Stimulated activated CD8-positive, alpha-beta memory T cell treated with anti-CD3 and anti-CD28 coated beads, Interleukin-12 subunit alpha, Interleukin-12 subunit beta, amount 100 ng/mL, for 4 hours (primary cell): ENCODE measurements at places on chromosomes 5 and 9.

DNA sequence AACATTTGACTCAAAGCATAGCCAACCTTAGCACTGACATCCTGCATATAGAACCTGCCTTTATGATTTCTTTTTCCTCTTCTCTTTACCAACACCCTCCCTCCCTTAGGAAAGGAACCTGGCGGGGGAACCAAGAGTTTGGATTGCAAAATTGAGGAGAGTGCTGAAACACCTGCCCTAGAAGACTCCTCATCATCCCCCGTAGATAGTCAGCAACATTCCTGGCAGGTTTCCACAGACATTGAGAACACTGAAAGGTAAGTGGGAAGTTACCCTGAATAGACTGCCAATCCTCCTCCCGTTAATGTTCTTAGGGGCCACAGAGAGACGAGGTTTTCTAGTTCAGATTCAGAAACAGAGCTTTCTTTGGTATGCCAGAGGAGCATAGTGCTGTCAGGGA is 88.8 kb downstream of the RGS7BP start:
- no peak for DNase-seq

DNA sequence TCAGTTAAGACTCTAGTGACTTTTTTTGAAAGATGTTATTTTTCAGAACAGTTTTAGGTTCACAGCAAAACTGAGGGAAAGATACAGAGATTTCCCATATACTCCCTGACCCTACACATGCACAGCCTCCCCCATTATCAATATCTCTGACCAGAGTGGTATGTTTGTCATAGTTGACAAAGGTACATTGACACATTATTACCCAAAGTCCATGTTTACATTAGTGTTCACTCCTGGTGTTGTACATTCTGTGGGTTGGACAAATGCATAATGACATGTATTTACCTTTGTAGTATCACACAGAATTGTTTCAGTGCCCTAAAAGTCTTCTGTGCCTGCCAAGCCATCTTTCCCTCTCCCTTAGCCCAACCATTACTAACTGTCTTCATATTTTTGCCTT is 470.7 kb upstream of the DMAC1 start:
- DNase-seq = no peak

- no peak for DNase-seq
Measured at GRCh38 chr9:108219664-108220063, 636.1 kb downstream of the ACTL7B start.

DNA sequence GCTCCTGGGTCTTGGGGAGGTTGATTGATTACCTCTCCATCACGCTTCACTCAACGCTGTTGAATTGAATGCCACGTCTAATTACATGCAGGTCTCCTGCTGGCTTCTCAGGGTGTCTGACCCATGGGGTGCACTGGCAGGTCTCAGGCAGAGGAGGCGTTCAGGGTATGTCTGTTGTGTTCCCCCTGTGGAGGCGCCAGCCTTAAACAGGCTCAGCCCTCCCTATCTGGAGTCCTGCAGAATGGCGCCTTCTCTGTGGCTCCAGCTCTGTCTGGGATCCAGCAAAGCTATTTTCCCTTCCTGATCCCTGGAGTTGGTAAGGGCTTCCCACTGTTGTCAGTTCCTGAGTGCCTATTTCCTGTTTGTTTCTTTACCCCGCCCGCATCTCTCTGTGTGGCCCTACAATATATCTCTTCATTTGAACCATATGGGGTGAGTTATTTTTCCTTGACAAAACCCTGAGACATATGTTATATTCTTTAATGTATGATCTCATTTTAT is 150.0 kb downstream of the NTRK2 start:
- DNase-seq = no peak

DNA sequence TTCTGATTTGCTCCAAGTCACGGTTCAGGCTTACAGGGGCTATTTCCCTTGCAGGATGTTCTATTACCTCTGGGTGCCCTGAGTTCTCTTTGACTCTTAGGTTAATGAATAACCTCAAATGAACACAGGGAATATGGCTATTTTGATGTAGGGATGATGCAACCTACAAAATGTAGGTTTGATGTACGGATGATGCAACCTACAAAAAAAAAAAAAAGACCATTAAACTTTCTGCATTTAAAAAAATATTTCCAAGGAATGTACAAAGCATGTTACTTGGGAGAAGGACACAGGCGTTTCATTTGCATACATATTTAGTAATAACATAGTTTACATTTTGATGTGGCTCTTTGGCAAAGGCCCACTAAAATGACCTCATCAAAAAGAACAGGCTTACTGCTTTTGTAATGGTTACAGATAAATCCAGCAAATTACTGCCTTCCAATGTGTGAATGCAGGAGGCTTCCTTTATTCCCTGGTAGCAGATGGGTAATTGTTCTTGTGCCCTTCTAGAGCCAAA is 36.3 kb downstream of the ZNF474 start:
- no peak for DNase-seq

DNA sequence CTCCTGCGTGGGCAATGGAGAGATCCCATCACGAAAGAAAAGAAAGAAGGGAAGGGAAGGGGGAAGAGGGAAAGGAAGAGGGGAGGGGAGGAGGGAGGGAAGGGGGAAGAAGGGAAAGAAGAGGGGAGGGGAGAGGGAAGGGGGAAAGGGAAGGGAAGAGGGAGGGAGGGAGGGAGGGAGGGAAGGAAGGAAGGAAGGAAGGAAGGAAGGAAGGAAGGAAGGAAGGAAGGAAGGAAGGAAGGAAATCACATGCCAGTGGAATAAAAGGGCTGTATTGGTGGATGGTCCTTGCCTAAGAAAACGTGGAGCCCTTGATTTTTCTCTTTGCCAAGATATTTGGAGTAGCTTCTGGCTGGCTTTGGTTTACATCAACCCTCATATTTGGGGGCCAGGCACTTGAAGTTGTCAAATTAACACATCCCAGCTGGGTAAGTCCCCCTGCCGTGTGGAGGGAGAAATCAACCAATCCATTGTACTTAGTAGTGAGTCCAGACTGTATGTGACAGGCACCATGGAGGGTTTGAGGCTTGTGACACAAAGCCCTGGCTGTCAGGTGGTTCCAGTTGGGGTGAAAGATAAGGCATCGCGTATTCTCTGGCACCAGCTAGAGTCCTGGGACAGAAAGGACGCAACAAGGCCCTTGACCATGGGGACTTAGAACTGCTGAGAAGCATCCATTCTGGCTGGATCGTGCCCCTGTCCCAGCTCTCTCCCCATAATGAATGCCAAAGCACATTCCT is 23.7 kb downstream of the IDNK start:
- no peak for DNase-seq

DNA sequence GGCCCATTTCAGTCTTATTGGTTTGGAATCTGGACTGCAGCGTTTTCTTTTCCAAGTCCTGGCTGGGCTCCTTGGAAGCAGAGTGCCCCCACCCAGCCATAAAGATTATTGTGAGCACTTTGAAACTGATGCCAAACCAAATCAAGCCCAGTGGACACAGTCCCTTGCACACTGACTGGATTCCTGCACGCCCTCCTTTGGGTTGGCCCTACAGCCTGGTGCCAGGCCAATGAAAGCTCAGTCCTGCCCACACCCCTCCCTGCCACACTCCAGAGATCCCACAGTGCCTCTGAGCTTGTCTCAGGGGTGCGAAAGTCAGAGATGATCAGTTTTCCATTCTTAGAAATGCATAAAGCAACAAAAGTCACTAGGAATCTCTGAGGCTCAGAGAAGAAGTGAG is 181.9 kb downstream of the CETN3 start:
- no peak for DNase-seq

DNA sequence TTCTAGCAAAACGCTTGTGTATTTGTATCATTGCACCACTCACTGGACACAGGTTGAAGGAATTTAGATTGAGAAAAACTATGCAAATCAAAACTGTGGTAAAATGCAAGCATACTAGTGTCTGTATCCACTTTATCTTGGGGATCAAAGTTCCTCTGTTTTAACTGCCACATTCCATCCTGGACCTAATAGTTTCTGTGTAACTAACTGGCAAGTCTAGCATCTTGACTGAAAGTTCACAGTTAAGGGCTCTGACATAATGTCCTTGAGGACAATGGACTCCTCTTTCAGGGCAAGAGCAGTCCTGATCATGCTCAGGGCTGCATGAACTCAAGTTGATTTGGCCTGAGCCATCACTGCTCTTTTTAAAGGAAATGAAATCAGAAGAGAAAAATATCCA is 30.7 kb downstream of the NFIB start:
- no peak for DNase-seq

GRCh38 chr9:88954066-88954465 is 37.2 kb upstream of the S1PR3 start:
- DNase-seq = no peak

- no peak for DNase-seq
Measured at GRCh38 chr5:37568893-37569292, 189.8 kb downstream of the WDR70 start.

- no peak for DNase-seq
Measured at GRCh38 chr5:28216939-28217360, 1178.6 kb upstream of the CDH9 start.

DNA sequence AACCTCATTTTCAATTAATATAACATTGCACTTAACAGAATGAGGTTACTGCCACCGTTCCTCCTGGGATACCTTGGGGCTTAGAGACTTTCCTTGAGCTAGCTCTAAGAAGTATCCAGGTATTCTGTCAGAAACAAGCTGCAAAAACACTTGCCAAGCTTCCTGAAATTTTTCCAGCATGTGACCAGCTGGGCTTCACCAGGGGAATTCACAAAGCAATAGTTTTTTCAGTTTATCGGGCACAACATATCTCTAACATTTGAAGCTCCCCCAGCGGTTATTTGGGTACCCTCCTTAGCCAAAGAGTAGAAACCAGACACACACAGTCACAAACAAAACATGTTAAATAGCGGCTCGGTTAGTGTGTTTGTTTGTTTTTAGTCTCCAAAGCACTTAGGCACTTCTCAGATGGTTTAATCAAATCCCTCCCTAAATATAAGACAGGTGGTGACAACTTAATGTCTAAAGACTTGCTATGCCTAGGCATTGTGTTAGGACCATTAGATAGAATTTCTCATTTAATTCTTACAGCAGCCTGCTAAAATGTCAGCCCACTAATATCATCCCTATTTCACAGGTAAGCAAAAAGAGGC is 278.2 kb downstream of the GLIS3 start:
- DNase-seq = no peak

- DNase-seq = no peak
Measured at GRCh38 chr9:137506274-137506673, 43.9 kb downstream of the PNPLA7 start.

DNA sequence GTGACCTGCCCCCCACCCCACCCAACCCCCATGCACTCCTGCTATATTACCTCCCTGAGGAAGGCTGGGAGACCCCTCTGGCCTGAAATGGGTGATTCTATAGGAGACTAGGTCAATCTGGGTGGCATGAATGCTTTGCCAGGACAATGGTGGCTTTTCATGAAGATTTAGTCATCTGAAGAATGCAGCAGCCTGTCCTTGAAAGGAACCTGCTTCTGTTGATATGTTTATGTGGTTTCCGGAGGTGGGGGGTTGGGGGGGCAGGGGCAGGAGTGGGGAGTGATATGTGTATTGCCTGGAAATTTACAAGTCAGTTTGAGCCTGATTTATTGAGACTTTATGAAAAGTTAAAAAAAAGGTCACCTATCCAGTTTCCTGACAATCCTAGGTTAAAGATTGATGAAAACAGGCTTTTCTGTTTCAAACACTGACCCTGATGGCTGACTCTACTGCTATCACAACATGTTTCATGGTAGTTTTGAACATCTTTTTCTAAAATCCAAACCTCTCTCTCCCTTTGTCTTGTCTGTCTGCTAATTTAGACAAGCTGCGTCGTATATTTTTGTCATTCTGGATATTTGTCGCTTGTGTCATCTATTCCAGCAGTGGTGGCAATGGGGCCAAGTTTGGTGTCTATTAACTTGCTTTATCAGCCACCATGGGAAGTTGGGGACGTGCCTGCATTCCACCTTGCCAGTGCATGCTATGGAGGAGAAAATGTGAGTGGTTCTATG is 153.7 kb upstream of the EGFLAM start:
- DNase-seq = no peak

DNA sequence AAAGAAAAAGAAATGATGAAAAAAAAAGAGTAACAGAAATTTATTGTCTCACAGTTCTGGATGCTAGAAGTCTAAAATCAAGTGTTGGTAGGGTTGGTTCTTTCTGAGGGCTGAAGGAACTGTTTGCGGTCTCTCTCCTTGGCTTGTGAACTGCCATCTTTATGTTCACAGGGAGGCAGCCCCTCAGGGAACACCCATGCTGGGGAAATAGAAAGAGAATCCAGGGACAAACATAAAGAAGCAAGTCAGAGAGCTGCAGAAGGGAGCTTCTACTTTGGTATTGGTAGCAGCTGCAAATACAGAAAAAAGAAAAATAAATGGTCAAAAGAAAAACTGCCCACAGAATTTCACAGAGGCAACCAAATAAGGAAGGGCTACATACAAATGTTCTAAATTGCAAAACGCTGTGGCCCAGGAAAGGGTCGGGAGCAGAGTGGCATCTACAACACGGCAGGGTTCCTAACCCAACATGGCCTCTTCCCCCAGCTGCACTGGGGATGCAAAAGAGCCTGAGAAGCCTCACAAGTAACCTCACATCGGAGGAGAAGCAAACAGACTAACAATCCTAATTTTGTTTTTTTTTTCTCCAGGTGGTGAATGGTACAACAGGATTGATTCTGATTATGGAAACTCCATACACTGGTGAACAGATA is 37.4 kb downstream of the ELOVL7 start:
- DNase-seq = no peak

DNA sequence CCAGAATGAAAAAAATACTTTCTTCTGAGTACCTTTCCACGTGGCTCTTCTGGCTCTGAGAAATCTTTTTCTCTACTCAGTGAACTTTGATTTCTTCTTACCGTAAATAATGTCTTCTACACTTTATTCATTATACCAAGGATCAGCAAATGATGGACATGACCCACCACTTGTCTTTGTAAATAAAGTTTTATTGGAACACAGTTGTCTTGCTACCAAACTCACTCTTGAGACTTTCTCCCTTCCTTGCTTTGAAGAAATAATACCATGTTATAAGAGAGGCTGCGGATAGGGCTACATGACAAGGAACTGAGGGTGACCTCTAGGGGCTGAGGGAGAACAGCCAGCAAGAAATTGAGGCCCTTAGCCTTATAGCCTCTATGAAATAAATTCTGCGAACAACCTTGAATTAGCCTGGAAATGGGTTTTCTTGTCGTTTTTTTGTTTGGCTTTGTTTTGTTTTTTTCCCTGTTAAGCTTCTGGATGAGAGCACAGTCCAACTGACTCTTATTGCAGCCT is 212.5 kb downstream of the COMMD10 start:
- no peak for DNase-seq

DNA sequence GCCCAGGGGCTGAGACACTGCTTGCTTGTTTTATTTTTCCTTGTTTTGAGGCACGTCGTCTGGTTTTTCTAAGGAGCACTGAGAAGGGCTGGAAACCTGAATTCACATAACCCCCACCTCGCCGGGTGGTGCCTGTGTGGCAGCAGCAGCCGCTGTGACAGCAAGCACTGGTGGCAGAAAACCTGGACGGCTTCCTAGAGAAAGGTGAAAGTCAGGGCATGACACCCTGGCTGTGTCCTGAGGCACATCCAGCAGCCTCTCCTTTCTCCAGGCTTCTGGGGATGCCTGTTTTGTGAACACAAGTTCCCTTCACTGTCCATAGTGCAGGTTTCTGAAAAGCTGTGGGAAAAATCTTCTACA is 29.2 kb downstream of the MRPL36 start:
- DNase-seq = no peak

- no peak for DNase-seq
Measured at GRCh38 chr5:133260715-133261114, 208.9 kb downstream of the HSPA4 start.

- DNase-seq = no peak
Measured at GRCh38 chr5:143154510-143155370, 248.7 kb downstream of the NR3C1 start.

- no peak for DNase-seq
Measured at GRCh38 chr5:5592541-5592940, 170.1 kb downstream of the ICE1 start.
